ENCODE measurements at places on chromosomes 1 and 21. TPM values are rescaled to one million over a fixed set of nuclear protein-coding genes. Genes with fewer than 3 reads are reported as not detected.

DNA sequence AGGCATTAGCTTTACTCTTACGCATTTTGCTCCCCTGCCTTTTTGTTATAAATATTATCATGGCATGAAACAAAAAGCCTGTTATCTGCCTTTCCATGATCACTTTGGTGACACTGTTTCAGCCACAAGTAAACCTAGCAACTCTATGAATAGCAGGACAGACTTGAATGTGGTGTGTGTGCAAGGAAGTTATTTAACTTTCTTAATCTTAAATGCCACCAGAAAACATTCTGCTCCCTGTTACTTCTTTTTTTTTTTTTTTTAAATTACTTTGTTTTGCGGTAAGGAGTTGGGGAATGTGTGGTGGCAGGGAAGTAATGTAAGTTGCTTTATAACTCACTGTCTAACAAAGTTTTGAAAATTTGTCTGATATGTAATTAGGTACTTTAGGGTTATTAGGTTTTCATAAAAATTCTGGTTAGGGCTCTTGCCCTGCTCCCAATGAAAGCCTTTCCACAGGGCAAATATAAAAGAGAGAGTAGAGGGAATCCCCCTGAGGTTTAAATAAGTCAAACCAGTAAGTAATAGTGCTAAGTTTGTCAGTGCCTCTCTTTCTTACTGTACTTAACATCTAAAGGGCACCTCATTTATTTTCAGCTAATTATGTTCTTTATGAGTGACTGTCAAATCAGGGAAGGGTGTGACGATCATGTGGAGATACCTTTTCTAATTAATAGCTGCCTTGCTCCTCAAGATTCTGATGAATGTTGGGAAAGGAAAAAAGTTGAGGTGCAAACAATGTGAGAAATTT is 39.5 kb downstream of the RASAL2 start:
- DNase-seq = no peak

GRCh38 chr1:204130981-204131892 is 20.6 kb downstream of the ETNK2 start:
- no peak for DNase-seq

- DNase-seq = no peak
Observed at GRCh38 chr1:68322096-68322495, 89.8 kb upstream of the WLS start.

The SPRR2G gene
- total RNA-seq = not detected

The PLXNA2 gene
- 15.7 TPM for total RNA-seq
